ENCODE measurements at places on chromosomes 16 and 17. TPM values are rescaled to one million over a fixed set of nuclear protein-coding genes. Genes with fewer than 3 reads are reported as not detected.

GLP2R gene
- total RNA-seq = 15.4 TPM

MYH1 gene
- not detected for total RNA-seq

GRCh38 chr17:41773190-41773588 is 13.3 kb downstream of the JUP start:
- peaks cover 44% of the 10 kb centered on the region for H3K36me3 ChIP-seq
- H3K4me1 ChIP-seq = peaks cover 64% of the 10 kb centered on the region
- peak overlapping the region; percentile 74 for H3K27ac ChIP-seq
- H3K4me3 ChIP-seq = no peak overlapping the region
- no peaks in the 10 kb centered on the region for H3K27me3 ChIP-seq

GRCh38 chr16:84446596-84447392 is 57.7 kb downstream of the MEAK7 start:
- no peak overlapping the region for H3K27ac ChIP-seq
- H3K4me1 ChIP-seq = peaks cover 5% of the 10 kb centered on the region
- DNase-seq = no peak
- H3K4me3 ChIP-seq = no peak overlapping the region

DNA sequence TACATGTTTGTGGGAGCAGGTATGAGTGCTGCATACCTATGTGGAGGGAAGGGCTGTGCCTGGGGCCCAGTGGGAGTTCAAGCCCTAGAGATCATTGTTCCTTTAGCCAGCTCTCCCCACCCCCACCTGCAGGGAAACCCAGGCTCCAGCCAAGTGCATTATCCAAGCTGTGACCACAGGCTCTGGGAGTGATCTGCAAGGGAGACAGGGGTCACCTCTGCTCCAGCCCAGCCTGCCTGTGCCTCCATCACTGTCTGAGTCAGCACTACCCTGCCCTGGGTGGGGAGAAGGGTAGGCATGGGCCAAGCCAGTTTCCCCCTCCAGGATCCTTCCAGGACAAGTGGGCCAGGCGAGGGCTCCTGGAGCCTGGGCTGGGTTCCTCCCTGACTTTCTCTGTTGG is 32.1 kb upstream of the SBK1 start:
- DNase-seq = no peak
- H3K36me3 ChIP-seq = no peaks in the 10 kb centered on the region

GRCh38 chr17:58337210-58337599 is 8.6 kb upstream of the TSPOAP1 start:
- peaks cover 23% of the 10 kb centered on the region for H3K27me3 ChIP-seq
- no peaks in the 10 kb centered on the region for H3K36me3 ChIP-seq
- no peak for DNase-seq
- H3K27ac ChIP-seq = peak overlapping the region; percentile 91
- H3K4me1 ChIP-seq = peaks cover 83% of the 10 kb centered on the region

DNA sequence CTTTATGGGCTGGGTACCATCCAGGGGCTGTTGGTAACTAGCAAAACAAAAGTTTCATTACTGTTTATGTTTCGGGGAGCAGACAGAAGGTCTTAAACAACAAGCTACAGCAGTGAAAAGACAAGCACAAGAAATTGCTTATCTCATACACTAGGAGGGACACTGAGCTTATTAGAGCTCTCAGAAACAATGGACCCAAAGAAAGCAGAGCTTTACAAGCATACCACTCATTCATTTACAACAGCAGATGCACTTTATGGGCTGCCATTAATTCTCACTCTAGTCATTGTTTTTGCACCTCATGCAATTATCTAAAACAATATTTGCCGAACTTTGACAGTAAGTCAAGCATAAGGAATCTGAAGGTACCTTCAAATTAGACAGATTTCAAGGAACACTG is 10.0 kb downstream of the KRT16 start:
- H3K4me1 ChIP-seq = no peaks in the 10 kb centered on the region
- H3K36me3 ChIP-seq = no peaks in the 10 kb centered on the region
- no peak for DNase-seq
- no peaks in the 10 kb centered on the region for H3K27me3 ChIP-seq
- no peak overlapping the region for H3K4me3 ChIP-seq

DNA sequence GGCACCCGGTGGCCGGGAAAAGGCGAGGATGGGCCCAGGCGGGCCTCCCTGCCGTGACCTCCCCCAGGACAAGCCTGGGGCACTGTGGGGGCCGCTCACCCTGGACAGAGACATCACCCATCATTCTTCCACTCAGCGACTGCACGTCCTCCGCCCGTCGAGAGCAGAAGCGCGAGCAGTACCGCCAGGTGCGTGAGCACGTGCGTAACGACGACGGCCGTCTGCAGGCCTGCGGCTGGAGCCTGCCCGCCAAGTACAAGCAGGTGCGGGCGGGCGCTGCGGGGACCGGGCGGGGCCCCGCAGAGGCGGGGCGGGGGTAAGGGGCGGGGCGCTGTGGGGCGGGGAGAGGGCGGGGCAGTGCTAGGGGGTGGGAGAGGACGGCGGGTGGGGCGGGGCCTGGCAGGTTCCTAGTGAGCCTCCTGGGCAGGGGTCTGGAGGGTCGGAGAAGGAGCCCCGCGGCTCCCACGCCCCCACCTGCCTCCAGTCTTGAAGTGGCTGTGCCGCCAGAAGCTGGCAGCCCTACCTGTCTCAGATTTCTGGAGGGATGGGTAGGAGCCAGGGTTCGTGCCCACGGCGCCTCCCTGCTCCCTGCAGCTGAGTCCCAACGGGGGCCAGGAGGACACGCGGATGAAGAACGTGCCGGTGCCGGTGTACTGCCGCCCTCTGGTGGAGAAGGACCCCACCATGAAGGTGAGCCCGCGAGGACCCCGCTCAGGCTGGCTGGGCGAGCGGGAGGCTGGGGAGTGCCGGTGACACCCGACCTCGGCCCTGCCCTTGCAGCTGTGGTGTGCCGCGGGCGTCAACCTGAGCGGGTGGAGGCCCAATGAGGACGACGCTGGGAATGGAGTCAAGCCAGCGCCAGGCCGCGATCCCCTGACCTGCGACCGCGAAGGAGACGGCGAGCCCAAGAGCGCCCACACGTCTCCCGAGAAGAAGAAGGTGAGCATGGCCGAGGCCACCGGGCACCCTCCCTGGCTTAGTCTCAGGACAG is 7.5 kb downstream of the NME3 start:
- H3K36me3 ChIP-seq = peaks cover 81% of the 10 kb centered on the region
- peak; percentile 75 for DNase-seq
- H3K4me3 ChIP-seq = no peak overlapping the region
- no peaks in the 10 kb centered on the region for H3K27me3 ChIP-seq

DNA sequence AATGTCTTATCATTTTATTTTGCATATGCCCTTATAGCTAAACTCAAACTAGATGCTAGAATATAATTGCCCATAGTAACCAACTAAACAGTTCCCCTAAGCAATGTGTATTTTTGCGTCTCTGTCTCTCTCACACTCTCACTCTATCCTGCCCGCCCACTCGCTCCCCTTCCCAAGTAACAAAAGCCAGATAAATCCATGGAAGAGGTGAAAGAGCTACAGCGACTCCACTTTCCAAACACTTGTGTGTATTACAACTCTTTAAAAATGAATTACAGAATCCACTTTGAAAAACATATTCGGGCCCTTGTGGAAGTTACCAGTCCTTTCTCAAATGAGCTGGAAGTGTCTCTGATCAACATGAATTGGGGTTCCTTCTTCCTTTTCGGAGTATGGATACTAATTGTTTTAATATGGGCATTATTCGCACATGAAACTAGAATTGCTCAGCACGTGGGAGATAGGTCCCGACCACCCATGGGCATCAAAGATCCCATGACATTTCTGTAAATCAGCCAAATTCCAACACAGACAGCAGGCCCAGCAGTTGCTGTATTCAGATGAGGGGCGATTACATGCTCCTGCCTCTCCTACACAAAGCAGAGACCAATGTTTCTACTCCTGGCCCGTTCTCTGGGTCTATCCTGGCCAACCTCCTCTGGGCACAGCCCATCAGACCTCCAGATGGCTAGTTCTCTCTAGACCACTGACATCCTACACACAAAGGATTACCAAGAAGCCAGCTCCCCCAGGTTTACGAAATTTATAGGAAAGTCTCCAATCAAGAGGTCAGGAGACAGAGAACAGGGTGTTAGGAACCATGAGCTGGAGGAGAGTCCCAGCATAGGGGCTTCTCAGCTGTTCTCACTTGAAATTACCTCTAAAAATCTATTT is 121.5 kb downstream of the ZFHX3 start:
- no peak for DNase-seq
- no peak overlapping the region for H3K27ac ChIP-seq
- no peaks in the 10 kb centered on the region for H3K27me3 ChIP-seq
- H3K36me3 ChIP-seq = no peaks in the 10 kb centered on the region
- H3K4me1 ChIP-seq = peaks cover 36% of the 10 kb centered on the region

- no peak overlapping the region for H3K27ac ChIP-seq
- H3K36me3 ChIP-seq = no peaks in the 10 kb centered on the region
- H3K4me3 ChIP-seq = no peak overlapping the region
- H3K4me1 ChIP-seq = peaks cover 23% of the 10 kb centered on the region
Observed at GRCh38 chr16:86347090-86347489, 163.2 kb upstream of the FOXF1 start.

DNA sequence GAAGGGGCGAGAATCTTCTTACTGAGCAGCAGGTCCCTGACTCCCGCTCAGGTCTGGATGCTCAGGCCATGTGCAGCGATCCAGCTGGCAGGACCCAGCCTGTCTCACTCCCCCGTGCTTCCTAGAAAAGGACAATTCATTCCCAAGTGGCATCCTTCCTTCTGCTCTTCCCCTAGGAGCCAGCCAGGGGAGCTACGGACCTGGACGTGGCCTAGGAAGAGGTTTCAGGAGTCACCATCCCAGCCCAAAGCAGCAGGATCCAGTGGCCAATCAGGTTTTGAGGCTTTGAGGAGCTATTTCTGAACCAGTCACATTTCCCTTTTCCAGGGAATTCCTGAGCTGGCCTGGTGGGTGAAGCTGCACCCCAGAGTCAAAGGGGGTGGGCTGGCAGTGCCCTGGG is 7.8 kb upstream of the CD79B start:
- no peaks in the 10 kb centered on the region for H3K27me3 ChIP-seq
- no peak overlapping the region for H3K4me3 ChIP-seq
- no peaks in the 10 kb centered on the region for H3K4me1 ChIP-seq
- H3K36me3 ChIP-seq = no peaks in the 10 kb centered on the region

GRCh38 chr16:49588729-49589384 is 215.3 kb downstream of the C16orf78 start:
- H3K4me3 ChIP-seq = no peak overlapping the region
- H3K27ac ChIP-seq = no peak overlapping the region
- H3K27me3 ChIP-seq = peaks cover 8% of the 10 kb centered on the region
- DNase-seq = no peak

GRCh38 chr17:83175119-83175821 is 95.9 kb downstream of the METRNL start:
- no peaks in the 10 kb centered on the region for H3K27me3 ChIP-seq
- H3K27ac ChIP-seq = no peak overlapping the region
- no peaks in the 10 kb centered on the region for H3K36me3 ChIP-seq
- peak; percentile 1 for DNase-seq
- H3K4me1 ChIP-seq = no peaks in the 10 kb centered on the region
- H3K4me3 ChIP-seq = no peak overlapping the region

GRCh38 chr16:7200320-7200719 is 132.3 kb upstream of the RBFOX1 start:
- H3K27me3 ChIP-seq = no peaks in the 10 kb centered on the region
- H3K27ac ChIP-seq = no peak overlapping the region
- no peaks in the 10 kb centered on the region for H3K36me3 ChIP-seq
- no peak for DNase-seq
- H3K4me1 ChIP-seq = no peaks in the 10 kb centered on the region
- H3K4me3 ChIP-seq = no peak overlapping the region

Data from stomach (tissue), 19 donors.